Breast epithelium (tissue), 4 donors: ENCODE measurements at places on chromosomes 2 and 18. TPM values are rescaled to one million over a fixed set of nuclear protein-coding genes. Genes with fewer than 3 reads are reported as not detected.
A peak's percentile ranks its signal among the peaks of the same experiment; 100 is the strongest.

DNA sequence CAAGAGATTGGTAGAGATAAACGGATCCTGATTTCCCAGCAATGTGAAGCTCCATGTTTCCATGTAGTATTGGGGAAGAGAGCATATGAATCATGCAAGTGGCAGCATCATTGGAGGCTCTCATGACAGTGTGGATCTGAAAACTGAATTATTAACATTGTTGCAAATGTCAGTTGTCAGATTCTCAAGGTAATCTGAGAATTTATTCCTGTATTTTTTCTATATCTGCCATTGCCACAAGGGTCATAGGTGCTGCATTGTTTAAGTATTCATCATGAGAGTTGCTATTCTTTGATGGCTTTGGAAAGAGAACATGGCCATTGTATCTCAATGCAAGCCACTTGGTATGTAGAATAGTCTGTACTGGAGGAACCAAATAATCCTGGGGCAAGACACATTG, 1217.0 kb upstream of the ZEB2 start:
- no peaks in the 10 kb centered on the region for H3K4me1 ChIP-seq
- H3K4me3 ChIP-seq = no peak overlapping the region
- no peaks in the 10 kb centered on the region for H3K36me3 ChIP-seq
- H3K27ac ChIP-seq = no peak overlapping the region

GRCh38 chr2:164793529-164793928, 48.1 kb downstream of the COBLL1 start:
- no peaks in the 10 kb centered on the region for H3K27me3 ChIP-seq
- no peak for DNase-seq
- H3K27ac ChIP-seq = no peak overlapping the region
- no peaks in the 10 kb centered on the region for H3K4me1 ChIP-seq

DNA sequence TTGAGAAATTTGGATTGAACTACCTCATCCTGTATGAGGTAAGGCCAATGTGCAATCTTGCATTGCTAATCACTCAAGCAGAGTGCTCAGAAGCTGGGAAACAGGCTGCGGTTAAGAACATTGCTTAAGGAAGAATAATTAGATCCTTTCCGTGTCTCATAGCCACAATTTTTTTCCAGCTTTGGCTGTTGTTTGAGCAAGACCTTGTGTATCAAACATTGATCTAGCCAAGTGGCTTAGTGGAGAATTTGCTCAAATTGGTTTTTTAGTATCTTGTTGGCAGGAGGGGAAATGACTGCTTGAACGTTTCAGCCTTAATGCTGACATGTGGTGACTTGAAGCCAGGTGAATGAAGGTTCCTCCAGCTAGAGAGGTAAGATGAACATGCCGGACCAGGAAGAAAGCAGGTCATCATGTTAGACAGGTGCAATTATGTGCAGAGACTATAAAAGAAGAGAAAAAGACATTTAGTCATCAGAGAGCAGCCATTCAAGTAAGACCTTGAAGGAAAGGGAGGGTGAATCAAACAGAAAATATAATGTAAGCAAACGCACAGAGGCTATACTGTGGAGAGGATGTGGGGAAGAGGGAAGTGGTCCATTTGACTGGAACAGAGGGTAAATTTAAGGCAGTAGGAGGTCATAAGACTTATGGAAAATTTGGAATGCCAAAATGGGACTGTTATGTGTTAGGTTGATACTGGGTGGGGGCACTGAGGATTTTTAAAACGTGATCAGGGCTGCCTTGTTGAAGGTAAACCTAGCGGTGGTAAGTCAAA, 98.9 kb upstream of the CYP1B1 start:
- no peak overlapping the region for H3K4me3 ChIP-seq
- H3K36me3 ChIP-seq = no peaks in the 10 kb centered on the region
- H3K4me1 ChIP-seq = peaks cover 22% of the 10 kb centered on the region
- DNase-seq = no peak
- no peaks in the 10 kb centered on the region for H3K27me3 ChIP-seq
- H3K27ac ChIP-seq = peak overlapping the region; percentile 79

GPAT2 gene
- 8.8 TPM for total RNA-seq

VWC2L gene
- 0.15 TPM for total RNA-seq

DNA sequence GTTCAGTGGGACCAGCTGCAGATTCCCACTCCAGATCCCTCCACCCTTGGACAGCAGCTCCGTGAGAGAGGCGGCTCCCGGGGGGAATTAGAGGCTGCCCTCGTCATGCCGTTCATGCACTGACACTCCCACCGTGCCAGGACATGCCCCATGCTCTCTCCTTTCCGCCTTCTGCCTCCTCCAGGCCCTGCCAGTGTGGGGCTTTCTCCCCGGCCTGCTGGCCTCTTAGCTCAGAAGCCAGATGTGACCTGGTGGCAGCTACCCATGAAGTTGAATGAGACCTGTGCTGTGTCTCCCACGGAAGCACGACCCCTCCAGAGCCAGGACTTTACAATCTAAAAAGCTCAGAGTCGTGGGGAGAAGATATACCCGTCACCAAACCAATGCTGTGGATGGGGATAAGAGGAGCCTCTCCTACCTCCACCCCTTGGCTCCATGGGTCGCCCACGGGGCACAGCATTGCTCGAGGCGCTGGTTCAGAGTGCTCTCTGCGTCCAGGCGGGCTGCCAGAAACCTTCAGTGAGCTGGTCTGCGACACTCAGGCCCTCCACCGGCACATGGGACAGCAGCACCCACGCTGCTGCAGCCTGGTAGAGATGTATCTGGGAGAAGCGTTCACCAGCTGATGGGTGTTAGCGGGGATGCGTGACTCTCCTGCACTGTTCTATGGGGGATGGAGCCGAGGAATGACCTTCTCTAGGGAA, 111.0 kb upstream of the GPC1 start:
- no peak for DNase-seq
- H3K4me1 ChIP-seq = peaks cover 7% of the 10 kb centered on the region
- H3K36me3 ChIP-seq = no peaks in the 10 kb centered on the region
- peaks cover 12% of the 10 kb centered on the region for H3K27me3 ChIP-seq

DNA sequence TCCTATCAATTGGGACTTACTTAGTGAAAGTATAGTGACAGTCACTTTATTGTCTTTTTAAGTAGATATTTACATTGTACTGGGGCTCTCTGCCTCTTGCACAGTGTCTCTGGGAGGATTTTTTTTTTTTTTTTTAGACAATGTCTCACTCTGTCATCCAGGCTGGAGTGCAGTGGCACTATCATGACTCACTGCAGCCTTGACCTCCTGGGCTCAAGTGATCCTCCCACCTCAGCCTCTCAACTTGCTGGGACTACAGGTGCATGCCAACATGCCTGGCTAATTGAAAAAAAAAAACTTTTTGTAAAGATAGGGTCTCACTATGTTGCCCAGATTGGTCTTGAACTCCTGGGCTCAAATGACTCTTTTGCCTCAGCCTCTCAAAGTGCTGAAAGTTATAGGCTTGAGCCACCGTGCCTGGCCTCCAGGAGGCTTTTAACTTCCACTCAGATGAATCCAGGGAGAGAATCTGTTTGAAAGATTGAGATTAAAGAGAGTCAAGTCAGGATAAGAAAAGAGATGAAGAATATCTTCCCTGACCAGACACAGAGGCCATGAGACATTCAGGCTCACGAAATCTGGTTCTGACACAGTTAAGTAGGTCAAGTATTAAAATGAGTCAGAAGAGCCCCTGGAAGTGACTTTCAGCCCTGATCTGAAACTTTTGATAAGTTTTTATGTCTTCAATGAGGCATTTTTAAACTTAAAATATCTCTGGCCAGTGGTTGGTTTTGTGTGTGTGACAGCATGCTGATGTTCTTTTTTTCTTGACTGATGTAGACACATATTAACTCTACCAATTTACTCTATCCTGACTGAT, 18.3 kb downstream of the ARHGEF33 start:
- no peaks in the 10 kb centered on the region for H3K36me3 ChIP-seq
- H3K4me1 ChIP-seq = no peaks in the 10 kb centered on the region
- no peak overlapping the region for H3K27ac ChIP-seq
- no peaks in the 10 kb centered on the region for H3K27me3 ChIP-seq

DNA sequence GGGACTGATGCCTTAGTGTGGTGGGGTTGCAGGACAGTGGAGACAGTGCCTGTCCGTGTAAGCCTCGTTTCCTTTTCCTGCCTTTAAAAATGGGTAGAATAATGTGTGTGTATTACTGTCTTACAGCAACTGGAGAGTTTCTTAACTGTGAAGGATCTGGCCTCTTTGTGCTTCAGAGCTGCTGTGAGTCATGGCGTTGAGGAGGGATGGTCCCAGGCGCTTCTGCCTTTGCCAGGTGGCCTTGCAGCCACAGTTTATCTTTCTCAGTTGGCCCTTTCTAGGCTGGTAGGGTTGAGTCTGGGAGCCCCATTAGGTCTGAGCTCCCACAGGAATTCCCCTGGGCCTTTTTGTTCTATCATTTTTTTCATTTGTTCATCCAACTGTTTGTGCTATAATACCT, 9.2 kb downstream of the PRADC1 start:
- no peak for DNase-seq
- no peaks in the 10 kb centered on the region for H3K4me1 ChIP-seq
- no peak overlapping the region for H3K27ac ChIP-seq
- no peak overlapping the region for H3K4me3 ChIP-seq
- no peaks in the 10 kb centered on the region for H3K27me3 ChIP-seq

- peak overlapping the region; percentile 51 for H3K4me3 ChIP-seq
- H3K27me3 ChIP-seq = no peaks in the 10 kb centered on the region
- peaks cover 17% of the 10 kb centered on the region for H3K4me1 ChIP-seq
- peak overlapping the region; percentile 89 for H3K27ac ChIP-seq
- DNase-seq = no peak
Measured at GRCh38 chr2:8679567-8679826, 2.4 kb upstream of the ID2 start.

C18orf63 gene
- not detected for total RNA-seq

DRC1 gene
- total RNA-seq = not detected

EGR4 gene
- total RNA-seq = not detected

CHST9 gene
- 1.6 TPM for total RNA-seq

MTCL1 gene
- total RNA-seq = 7.2 TPM

SCYGR4 gene
- not detected for total RNA-seq

ANTXR1 gene
- 68.8 TPM for total RNA-seq

DNA sequence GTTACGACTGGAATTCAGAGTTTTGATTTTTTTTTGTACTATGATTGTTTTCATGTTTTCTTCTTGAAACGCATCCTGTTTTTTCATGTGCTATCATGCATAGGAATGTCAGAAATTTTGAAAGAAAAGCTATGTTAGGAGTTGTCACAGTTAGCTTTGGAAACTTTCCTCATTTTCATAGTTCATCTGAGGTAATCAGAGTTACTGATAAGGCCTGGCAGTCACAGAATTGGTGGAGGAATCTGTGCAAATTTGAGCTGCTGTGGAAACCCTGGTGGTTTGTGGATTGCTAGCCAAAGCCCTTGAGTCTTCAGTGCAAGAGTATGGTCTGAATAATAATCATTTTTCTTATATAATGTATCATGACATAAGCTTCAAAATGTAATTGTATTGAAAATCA, 401.0 kb downstream of the CNTNAP5 start:
- DNase-seq = no peak
- no peak overlapping the region for H3K27ac ChIP-seq

DNA sequence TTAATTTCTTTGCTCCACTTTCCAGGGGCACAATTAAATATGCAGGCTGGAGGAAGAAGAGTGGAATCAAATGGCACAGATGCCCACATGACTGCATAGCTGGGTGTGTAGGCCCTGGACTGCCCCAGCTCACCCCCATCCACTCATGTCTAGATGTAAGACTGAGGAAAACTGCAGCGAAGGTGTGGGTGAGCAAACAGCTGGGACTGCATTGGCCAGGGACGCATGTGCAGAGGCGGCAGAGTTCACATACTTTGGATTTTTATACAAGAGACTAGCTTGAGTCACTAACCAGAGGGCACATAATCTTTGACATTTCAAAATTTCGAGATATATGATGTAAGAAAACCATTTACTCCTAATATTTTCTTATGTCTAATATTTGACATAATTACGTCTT, 60.1 kb downstream of the SPIRE1 start:
- no peaks in the 10 kb centered on the region for H3K4me1 ChIP-seq
- H3K27ac ChIP-seq = peak overlapping the region; percentile 21
- no peak for DNase-seq
- H3K27me3 ChIP-seq = no peaks in the 10 kb centered on the region
- H3K4me3 ChIP-seq = no peak overlapping the region

DNA sequence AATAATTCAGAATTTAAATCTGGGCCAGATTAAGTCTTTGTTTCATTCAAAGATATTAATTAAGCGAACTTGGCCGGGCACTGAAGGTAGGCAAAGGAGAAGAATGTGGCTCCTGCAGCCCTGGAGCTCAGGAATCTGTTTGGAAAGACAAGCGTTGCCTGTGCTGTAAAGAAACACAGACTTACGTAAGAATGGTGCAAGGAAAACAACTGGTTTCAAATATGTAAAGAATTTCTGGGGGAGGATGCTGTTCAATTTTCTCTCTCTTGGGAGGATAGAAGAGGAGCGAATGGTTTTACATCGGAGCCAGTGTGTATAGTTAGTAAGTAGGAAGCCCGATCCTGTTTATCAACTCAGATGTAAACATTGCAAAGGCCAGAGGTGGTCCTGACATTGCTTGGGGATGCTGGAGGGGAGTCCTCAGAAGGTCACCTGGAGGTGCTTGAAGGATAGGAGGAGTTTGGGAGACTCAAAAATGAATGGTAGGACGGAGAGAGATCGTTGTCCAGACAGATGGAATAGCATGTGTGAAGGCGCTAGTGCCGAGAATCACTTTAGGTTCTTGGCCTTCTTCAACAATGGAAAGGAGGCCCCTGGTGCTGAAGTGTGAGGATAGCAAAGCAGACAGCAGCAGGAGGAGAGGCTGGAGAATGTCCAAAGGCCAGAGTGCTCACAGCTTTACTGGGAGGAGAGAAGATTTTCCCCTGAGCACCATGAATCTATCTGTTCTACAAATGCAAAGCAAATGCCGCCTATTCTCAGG, 456.1 kb downstream of the LPIN1 start:
- H3K27me3 ChIP-seq = no peaks in the 10 kb centered on the region
- H3K27ac ChIP-seq = peak overlapping the region; percentile 43
- no peaks in the 10 kb centered on the region for H3K4me1 ChIP-seq
- H3K36me3 ChIP-seq = no peaks in the 10 kb centered on the region

DNA sequence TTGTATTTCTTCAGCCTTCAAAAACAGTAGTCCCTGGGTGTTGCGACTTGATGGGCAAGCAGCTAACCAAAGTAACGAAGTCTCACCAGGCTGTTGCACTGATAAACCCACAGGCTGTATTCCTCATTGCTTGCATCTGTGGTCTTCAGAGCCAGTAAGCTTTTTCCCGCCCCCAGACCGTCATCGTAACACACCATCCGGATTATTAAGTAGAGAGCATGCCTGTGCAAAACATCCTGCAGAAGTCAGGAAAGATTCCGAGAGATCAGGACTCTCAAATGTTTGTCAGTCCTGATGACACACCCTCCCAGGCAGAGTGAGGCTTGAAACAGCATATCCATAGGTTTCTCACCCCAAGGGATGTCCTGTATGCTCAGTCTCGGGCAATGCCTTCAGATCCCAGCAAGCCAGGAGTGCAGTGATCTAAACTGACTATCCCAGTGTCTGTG, 15.9 kb downstream of the ITGB1BP1 start:
- H3K27ac ChIP-seq = peak overlapping the region; percentile 50
- no peaks in the 10 kb centered on the region for H3K27me3 ChIP-seq
- no peak overlapping the region for H3K4me3 ChIP-seq
- no peak for DNase-seq
- H3K36me3 ChIP-seq = no peaks in the 10 kb centered on the region
- peaks cover 3% of the 10 kb centered on the region for H3K4me1 ChIP-seq

REG1B gene
- not detected for total RNA-seq
